ENCODE measurements at places on chromosomes 7 and 10.

DNA sequence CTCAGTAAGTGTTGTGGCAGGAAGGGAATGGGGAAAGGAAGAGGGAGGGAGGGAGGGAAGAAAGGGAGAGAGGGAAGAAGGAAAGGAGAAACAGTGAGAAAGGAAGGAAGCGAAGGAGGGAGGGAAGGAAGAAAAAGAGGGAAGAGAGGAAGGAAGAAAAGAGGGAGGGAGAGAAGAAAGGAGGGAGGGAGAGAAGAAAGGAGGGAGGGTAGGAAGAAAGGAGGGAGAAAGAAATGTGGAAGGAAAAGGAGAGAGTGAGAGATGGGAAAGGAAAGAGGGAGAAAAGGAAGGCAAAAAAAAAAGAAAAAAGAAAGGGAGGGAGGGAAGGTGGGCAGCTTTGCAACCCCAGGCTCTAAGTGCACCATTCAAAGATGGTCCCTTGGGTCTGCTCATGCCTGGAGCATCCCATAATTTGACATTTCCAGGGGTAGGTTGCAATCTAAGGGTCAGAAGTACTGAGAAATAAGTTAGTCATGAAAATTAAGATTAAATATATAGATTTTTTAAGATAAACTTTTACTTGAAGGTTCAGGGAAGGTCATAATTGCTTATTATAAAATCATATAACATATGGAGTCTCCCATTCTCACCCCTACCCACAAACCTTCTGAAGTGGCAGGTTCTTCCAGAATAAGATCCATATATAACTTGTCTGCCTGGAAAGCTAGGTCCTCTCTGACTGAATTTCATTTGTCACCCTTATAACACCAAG is 249.2 kb downstream of the PLXNA4 start:
- DNase-seq, result no peak

DNA sequence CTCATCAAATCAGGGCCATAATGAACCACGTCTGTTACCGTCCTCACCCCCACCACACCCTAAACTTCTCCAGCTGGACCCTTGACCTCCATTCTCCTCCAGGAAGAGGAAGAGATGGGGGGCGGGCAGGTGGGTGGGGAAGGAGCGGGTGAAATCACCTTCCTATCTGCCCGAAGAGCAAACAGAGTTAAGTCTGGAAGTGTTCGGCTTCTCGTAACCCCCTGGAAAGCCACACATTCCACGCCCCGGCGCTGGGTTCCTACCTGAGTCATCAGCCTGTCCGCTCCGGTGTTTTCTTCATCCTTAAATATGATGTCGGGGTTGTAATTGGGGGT is 736 bp downstream of the SHH start:
- DNase-seq, result no peak

GRCh38 chr10:103479135-103479534 is at the start of gene CALHM3:
Gene CALHM3 (minus strand): TSS chr10:103479240. CDS start chr10:103479032, 208 bp downstream.
- no peak for DNase-seq

- DNase-seq, result no peak
Observed at GRCh38 chr7:55271661-55272060, 93.5 kb upstream of the LANCL2 start.
